ENCODE measurements at places on chromosomes 4 and X. TPM values are rescaled to one million over a fixed set of nuclear protein-coding genes. Genes with fewer than 3 reads are reported as not detected.

DNA sequence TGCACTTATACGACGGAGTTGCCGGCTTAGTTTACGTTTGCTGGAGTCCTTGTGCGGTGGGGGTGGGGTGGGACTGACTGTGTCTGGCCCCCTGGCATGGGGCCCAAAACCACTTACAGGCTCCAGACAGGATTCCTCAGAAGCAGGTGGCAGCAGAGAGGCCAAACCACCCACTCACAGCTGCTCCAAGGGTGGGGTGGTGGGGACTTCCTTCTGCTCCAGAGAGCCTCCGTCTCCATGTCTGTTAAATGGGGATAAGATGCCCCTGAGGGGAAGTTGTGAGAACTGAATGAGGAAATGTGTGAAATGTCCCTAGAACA lies 36.7 kb downstream of the PSAPL1 start:
- no peak for DNase-seq

GRCh38 chr4:3531318-3531878 lies 824 bp downstream of the LRPAP1 start:
- DNase-seq, result no peak

DNA sequence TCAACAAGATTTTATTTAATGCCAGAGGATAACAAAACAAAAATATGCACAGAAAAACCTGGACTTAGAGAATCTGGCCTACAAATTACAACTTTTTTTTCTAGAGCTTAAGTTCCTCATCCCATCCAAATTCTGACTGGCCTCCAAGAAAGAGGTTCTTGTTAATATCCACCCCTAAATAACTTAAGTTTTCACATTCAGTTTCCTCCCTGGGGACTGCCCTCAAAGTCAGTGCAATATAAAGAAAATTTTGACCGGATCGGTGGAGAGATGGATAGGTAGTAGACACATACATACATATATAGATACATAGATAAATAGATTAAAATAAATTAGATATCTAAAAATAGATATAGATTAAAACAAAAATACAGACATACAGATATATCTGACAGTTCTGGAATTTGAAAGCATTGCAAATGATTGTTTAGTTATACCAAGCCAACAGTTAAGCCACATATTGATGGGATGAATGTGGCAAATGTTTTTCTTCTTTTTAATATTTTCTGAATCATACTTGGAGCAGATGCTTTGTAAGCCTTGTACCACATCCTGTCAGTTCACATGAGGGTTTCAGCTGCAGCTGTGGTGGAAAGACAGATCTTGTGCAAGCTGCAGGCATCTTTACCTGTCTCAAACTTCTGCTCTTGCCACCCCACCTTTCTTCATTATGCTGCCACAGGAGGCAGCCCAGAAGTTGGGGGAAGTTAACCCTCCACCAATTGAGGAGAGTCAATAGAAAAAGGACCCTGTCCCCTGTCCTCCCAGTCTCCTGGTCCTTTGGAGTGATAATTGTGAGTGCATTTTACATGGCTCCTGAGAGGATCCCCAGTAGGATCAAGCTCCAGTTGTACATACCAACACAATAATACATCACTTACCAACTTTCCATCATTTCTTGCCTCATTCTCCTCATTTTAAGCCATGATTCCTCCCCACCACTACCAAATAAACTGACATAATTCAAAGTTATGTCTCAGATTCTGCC lies 58.5 kb upstream of the PRDM8 start:
- no peak for DNase-seq

DNA sequence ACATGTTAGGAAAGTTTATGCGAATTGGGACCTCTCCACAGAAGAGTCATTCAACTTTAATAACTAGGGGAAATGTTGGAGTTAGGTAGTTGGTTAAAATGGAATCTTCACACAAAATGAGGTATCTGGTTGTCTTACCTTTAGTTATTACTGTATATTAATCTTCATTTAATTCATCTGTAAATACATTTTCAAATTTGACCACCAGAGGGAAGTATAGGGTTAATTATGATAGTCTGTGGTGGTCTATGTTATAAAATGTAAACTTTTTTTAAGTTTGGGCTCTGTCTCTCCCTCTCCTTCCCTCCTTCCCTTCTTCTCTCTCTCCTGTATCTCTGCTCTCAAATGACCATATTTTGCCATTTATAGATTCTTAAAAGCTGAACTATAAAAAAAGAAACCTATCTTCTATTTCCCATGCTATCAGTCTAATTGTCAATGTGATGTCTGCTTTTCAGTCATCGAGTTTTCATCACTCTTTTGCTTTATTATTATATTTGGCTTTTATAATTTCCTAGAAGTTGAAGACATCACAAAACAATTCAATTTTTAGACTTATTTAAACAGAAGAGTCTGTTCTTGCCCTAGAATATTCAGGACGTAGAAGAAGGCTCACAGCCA lies 49.8 kb downstream of the TMEM144 start:
- peak; percentile 35 for DNase-seq

GRCh38 chrX:23826216-23826615 lies 43.2 kb downstream of the SAT1 start:
- DNase-seq, result no peak

DNA sequence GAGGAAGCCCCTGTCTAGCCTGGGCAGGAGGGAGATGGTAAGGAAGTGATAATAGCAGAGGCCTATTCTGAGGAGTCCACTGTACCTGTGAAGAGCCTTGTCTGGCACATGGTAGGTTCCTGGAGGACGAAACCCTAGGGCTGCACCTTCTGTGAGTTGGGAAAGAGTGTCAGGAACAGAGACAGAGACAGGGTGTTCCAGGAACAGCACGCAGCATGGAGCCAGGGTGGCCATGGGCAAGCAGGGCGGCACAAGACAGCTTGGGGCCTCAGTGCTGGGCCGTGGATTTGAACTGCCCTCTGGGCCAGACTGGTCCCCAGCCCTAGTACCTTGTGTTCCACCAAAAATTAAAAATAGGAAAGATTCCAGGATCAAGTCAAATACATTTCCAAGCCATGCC lies 272.5 kb downstream of the EVC2 start:
- DNase-seq, result no peak

Gene F9
- polyA plus RNA-seq, result not detected
